CD8-positive, alpha-beta T cell (primary cell): ENCODE measurements at places on chromosomes 6 and 20.

DNA sequence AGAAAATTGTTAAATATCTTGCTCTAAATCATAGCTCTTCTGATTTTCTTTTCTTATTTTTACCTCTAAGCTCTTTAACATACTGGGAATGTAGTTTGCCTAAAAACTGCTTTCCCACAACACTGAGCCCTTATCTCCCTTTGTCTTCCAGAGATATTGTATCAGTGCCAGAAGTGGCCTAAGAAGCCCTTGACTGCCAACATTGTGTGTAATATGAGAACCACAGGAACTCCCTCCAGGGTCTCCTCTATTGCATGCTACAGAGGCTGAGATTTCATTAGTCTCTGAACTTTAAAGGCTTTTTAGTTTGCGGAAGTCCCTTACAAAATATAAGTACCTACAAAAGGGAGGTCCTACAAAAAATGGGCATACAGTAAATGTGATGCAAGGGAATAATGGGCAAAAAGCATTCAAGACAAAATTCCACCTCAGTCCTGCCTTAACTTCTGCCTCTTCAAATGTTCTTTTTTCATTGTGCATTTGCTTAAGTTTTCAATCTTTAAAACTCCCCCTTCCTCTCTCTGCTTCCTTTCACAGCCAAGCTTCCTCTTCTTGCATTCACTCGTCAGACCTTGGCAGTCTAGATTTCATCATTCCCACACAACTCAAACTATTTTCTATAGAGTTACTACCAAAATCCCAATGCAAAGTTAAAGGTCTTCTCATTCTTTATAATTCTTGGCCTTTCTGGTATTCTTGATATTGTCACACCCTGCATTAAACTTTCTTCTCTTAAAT, 76.5 kb downstream of the ADGRG6 start:
- no peak for DNase-seq

GRCh38 chr6:111753573-111753972, 119.7 kb downstream of the FYN start:
- no peak for DNase-seq

- no peak for DNase-seq
Measured at GRCh38 chr6:47187893-47188587, 121.7 kb downstream of the TNFRSF21 start.

GRCh38 chr20:40743141-40743775, 54.2 kb upstream of the MAFB start:
- DNase-seq, result no peak

DNA sequence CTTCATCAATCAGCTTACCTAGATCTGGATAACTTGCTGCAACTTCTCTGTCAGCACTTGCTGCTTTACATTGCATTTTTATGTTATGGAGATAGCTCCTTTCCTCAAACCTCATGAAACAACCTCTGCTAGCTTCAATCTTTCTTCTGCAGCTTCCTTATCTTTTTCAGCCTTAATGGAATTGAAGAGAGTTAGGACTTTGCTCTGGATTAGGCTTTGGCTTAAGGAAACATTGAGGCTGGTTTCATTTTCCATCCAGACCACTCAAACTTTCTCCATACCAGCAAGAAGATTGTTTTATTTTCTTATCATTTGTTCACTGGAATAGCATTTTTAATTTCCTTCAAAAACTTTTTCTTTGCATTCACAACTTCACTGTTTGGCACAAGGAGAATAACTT, 48.8 kb upstream of the PAK5 start:
- no peak for DNase-seq
